ENCODE measurements at places on chromosomes 3 and 15.
A peak's percentile ranks its signal among the peaks of the same experiment; 100 is the strongest.

DNA sequence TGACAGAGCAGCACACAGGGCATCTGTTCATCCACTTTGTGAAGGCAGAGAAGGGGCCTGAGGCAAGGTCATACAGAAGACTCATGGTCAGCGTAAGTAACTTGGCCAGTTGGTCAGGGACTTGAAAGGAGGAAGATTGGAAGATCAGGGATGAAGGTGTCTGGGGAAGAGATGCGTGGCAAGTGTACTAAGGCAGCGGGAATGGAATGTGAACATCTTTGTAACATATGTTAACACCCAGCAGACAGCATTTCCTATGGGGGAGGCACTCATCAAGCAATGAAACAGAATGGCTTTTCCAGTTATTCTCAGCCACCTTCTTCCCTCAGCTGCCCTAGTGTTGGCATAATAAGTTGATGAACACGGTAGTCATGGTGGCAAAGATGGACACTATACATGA, 7.8 kb upstream of the RFC4 start:
- DNase-seq: no peak

DNA sequence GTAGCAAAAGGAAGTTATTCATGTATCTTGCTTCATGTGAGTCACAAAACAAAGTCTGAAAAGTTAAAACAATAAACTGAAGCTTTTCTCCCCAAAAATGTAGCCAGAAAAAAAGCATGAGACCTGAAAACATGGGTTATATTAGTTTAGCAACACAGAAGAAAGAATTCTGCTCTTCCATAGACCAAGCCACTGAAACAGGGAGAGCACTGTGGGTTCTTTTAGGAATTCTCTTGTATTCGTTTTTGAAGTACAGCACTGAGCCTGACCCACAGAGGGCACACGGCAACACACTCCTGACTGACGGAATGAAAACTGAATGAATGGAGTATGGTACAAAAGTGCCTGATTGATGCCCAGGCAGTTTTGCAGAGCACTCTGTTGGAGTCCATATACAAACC, 66.6 kb downstream of the TM4SF4 start:
- no peak for DNase-seq

GRCh38 chr3:186990277-186990676, 60.0 kb downstream of the ST6GAL1 start:
- DNase-seq: no peak

DNA sequence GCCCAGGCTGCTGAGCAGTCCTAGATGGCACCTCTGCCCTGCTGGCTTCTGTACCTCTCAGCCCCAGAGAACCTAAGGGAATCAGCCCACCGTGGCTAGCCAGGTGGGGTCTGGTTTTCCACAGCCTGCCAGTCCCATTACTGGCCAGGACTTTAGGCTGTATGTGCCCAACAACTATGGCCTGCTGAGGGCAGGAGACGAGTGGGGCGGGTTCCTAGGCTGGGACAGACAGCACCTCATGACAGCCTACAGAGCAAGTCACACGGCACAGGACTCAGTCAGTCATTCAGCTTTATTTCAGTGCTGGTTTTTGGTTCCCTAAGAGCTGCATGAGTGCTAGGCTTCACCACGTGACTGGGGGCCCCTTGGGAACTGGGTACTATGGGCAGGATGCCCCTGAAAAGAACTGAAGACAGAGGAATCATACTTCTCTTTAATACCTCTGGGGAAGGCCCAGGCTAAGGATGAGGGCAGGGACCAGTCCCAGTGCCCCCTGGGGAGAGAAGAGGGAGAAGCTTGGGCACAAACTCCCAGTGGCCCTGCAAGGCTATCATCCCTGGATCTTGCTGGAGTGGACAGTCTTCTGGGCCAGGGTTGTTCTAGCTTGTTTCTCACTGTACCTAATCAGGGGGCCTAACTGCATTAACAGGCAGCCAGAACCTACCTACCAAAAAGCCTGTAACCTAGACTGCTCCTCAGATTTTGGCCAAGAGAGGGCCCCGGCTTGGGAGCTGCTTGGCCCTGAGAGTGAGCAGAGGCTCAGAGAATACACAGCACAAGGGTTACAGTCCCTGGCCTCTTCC, 14.8 kb downstream of the CLK3 start:
- DNase-seq: no peak

- DNase-seq: no peak
These were observed 53.2 kb upstream of the CDV3 start for GRCh38 chr3:133520286-133520685.

DNA sequence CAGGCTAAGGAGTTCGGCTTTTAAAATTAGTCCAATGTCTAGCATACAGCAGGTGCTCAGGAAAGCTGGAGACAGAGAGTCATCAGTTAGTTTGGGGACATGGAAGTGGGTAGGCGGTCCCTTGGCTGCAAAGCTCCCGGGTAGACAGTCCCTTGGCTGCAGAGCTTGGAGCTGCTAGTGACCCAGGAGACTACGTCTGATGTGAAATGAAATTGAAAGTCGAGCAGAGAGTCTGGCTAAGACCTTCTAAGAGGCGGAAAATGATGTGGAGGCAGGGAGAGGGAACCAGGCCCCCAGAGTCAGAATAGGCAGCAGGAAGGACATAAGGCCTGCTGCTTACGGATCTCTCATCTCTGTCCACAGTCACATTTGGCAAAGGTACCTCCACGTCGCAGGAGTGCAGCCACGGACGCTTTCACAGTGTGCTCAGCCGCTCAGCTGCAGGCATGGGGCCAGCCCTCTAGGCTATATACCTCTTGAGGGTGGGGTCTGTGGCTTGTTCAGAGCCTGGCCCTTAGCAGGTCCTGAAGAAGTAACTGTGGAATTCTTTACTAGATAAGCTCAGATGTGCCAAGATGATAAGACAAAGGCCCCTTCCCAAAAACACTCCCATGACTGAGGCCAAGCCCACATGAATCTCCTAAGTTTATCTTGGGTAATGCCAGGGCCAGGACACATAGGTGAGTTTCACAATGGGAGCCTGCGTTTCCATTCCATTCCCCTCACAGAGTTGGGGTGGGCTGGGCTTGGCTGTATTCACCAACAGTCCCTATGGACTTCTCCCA, 131.7 kb downstream of the XXYLT1 start:
- DNase-seq: no peak

DNA sequence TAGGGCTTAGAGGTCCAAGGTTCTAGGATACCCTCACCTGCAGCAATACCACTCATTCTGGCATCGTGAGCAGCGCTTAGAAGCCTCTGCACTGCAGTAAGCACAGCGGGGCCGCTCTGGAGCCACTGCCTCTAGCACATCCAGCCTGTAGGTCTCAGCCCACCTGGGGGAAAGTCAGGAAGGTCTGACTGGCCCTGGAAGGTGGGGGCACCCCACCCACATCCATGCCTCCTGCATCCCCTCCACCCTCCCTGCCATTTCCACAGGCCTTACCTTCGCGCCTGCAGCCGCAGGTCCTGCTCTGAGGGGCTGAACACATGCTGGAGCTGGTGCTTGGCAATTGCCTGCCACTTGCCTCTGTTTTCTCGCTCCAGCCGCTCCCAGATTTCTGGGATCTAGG, 901 bp upstream of the RASSF1 start:
- DNase-seq: no peak

GRCh38 chr15:56337084-56337725, 28.0 kb upstream of the TEX9 start:
- DNase-seq: no peak

DNA sequence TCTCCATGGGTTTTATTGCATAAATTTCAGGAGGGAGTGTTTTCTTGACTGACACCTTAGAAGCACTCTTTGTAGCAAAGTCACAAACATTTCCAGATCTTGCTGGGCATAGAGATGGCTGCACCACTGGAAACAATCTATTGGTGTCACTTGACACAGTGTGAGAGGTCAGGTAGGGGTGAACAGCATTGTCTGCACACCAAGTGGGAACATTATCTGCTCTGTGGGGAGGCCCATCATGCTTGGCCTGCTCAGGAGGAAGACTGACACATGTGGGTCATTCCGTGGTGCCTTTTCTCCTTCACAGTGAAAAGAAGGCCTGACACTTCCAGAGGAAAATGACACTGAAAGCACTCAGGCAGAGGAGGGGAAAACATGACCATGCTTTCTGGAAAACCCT, 149.9 kb upstream of the GALNT15 start:
- DNase-seq: no peak

DNA sequence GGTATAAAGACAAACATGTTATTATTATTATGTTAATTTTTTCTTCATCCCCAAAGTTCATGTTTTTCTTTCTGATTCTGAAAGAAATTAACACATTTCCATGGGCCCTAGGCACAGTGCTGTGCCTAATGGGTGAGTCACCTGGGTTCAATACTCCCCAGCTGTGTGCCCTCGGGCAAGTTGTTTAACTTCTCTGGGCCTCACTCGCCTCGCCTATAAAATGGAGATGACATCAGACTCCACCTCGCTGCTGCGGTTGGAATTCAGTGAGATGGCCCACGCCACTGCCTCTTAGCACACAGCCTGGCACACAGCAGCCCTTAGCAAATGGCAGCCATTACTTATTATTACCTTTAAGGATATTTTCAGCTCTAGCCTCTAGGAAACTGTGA, 22.6 kb downstream of the DNASE1L3 start:
- no peak for DNase-seq

DNA sequence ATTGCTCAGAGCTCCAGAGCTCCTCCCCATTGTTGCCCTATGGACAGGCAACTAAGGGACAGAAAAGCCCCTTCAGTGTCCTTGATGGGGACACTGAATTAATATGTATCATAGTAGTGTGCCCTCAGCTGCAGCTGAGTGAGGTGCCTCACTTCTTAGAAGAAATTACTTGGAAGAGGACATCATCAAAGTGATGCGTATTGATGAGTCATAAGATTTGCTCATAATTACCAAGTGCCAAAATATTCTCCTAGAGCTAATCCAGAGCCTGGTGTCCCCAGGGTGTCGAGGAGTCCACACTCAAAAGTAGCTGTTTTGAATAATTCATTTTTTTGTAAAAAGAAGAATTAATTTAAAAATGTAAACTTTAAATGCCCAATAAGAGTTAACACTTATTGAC, 200.7 kb upstream of the SEMA6D start:
- no peak for DNase-seq

GRCh38 chr3:30720586-30721313, 114.3 kb downstream of the TGFBR2 start:
- DNase-seq: no peak

DNA sequence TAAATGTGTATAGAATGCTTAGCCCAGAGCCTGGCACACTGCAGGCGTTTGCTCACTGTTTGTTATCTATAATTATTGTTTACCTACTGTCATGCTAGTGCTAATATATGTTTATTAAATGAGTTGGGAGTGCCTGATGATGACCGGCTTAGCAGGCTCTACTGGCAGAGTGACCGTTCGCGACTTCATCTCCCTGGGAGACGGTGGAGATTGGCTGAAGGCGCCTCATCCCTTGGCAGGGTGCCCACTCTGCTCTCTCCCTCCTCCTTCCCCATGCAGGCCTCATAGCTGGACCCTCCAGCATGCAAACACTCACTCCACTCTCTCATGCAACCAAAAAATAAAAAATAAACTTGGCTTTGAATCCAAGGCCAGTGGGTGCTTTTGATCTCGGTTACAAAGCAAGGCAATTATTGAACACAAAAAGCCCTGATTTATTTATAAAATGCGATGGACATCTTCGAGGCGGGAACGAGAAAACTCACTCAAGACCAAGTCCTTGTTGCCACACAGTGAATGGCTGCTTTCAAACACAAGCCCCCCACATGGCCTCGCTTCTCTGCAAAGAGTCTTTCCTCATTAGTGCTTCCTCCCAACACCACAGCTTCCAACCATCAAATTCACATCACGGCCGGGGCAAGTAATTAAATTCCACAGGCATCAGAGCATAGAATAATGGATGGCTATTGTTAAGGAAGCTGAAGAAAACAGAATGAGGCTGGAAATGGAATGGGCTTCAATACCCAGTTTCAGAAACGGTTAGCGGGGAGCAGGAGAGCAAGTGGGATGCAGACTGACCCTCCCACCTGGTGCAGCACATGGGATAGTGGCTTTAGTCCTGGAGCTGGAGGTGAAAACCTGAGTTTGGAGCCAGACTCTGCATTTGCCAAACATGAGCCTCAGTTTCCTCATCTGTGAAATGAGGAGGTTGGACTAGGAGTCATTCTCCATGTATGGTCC, 135.7 kb upstream of the RAD18 start:
- peak; percentile 65 for DNase-seq

DNA sequence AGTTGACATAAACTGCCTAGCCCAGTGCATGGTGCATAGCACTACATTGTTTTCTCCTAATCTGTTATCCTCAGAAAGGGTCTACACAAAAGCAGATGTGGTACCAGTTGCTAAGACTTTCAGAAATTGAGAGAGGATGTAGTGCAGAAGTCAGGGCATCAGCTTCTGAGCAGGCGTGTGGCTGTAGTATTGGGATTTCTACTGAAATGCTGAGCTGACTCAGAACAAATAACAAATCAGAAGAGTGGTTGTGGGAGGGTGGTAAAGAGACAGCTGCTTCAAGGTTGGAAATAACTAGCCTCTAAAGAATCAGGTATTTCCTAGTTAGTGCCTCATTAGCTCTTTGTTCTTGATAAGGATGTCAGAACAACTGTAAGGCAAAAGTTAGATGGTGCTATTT, 161.3 kb downstream of the AKAP13 start:
- no peak for DNase-seq

DNA sequence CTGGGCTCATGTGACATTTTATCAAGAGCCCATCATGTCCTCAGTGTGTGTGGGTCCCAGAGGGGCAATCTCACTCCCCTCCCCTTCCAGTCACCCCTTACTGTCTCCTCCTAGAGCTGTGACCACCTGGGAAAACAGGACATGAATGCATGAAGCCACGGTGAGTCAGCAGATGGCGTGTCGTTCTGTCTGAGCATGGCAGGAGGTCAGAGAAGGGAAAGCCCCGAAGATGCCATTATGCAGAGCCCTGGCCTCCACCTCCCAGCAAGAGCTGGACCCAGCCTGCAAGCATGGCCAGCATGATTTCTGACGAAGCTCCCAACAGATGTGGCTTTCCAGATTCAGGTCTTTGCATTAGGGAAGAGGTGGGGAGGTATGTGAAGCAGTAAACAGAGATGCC, 118.5 kb downstream of the TLE3 start:
- no peak for DNase-seq

GRCh38 chr3:67898916-67899315, 244.5 kb upstream of the SUCLG2 start:
- no peak for DNase-seq

- DNase-seq: no peak
These were observed 4.8 kb upstream of the PRSS50 start for GRCh38 chr3:46722443-46722842.

GRCh38 chr3:110656394-110657025, 415.1 kb upstream of the NECTIN3 start:
- DNase-seq: no peak

GRCh38 chr3:127984241-127984975, 67.8 kb upstream of the SEC61A1 start:
- no peak for DNase-seq

GRCh38 chr3:129984125-129984524, 9.6 kb downstream of the TRH start:
- no peak for DNase-seq

Data from substantia nigra (tissue), 51 donors.